HCT116 (cell line): ENCODE measurements at places on chromosomes 12 and 14. TPM values are rescaled to one million over a fixed set of nuclear protein-coding genes. Genes with fewer than 3 reads are reported as not detected.

Gene MAGOHB
- 55.8 TPM for total RNA-seq

DNA sequence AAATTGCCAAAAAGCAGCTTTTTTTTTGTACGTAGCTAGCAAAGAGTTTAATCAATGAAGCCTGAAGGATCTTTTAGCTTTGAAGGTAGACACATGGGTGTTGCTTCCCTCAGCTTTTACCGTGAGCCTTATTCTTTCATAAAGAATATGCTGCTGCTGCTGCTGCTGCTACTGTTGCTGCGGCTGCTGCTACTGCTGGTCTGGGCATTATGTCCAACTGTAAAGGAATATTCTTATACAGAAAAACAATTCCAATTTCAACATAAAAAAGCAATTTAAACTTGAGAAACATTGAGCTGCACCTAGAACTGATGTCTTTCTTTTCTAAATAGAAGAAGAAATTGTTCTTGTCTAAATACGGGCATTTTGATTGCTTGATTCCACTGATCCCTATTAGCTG lies 38.9 kb upstream of the PPP1R12A start:
- H3K27me3 ChIP-seq, result no peaks in the 10 kb centered on the region
- H3K27ac ChIP-seq, result no peak overlapping the region
- H3K36me3 ChIP-seq, result no peaks in the 10 kb centered on the region
- no peak for DNase-seq
- no peak overlapping the region for H3K4me3 ChIP-seq
- H3K4me1 ChIP-seq, result no peaks in the 10 kb centered on the region

Gene KRT7
- total RNA-seq, result 72.6 TPM

Gene SRSF5
- total RNA-seq, result 258 TPM

GRCh38 chr14:106879241-106879640 lies 1352.9 kb downstream of the TMEM121 start:
- H3K4me3 ChIP-seq, result no peak overlapping the region
- peak; percentile 10 for DNase-seq
- no peaks in the 10 kb centered on the region for H3K4me1 ChIP-seq
- H3K27me3 ChIP-seq, result no peaks in the 10 kb centered on the region
- no peaks in the 10 kb centered on the region for H3K36me3 ChIP-seq

GRCh38 chr14:26124896-26125438 lies 472.9 kb downstream of the NOVA1 start:
- H3K36me3 ChIP-seq, result no peaks in the 10 kb centered on the region
- no peak overlapping the region for H3K4me3 ChIP-seq
- no peak overlapping the region for H3K27ac ChIP-seq

- no peak for DNase-seq
- H3K4me3 ChIP-seq, result peak overlapping the region; percentile 1; the same call in 1 of the 2 replicates
- H3K4me1 ChIP-seq, result peaks cover 53% of the 10 kb centered on the region
- peaks cover 2% of the 10 kb centered on the region; the same call in 1 of the 2 replicates for H3K36me3 ChIP-seq
Measured at GRCh38 chr12:113230315-113231234, 9.3 kb downstream of the TPCN1 start.

- no peaks in the 10 kb centered on the region for H3K27me3 ChIP-seq
- peaks cover 68% of the 10 kb centered on the region for H3K4me1 ChIP-seq
- DNase-seq, result no peak
- no peak overlapping the region for H3K4me3 ChIP-seq
- peak overlapping the region; percentile 73 for H3K27ac ChIP-seq
Measured at GRCh38 chr12:65642061-65642661, 182.1 kb upstream of the HMGA2 start.
